Nasal cavity respiratory epithelium epithelial cell of viscerocranial mucosa (primary cell): ENCODE measurements at places on chromosomes 2 and 18. TPM values are rescaled to one million over a fixed set of nuclear protein-coding genes. Genes with fewer than 3 reads are reported as not detected.

The DNAJB2 gene
- total RNA-seq: 39.0 and 83.7 TPM in 2 replicates

The SUMO1 gene
- 79.6 and 121 TPM in 2 replicates for total RNA-seq

The CROCC2 gene
- not detected in 2 replicates for total RNA-seq

The ELP2 gene
- total RNA-seq: 92.6 and 99.8 TPM in 2 replicates

The SERPINB11 gene
- total RNA-seq: under 0.01 and 0.93 TPM in 2 replicates

The POTEE gene
- under 0.01 TPM in 1 of 2 replicates, not detected in the other for total RNA-seq

The NLRC4 gene
- total RNA-seq: 0.07 and 0.68 TPM in 2 replicates

The ACMSD gene
- not detected in 2 replicates for total RNA-seq

The ATOH8 gene
- 0.07 TPM in 1 of 2 replicates, not detected in the other for total RNA-seq

The CRYGD gene
- total RNA-seq: not detected in 2 replicates

The LIPG gene
- total RNA-seq: 23.2 and 29.5 TPM in 2 replicates

The RGPD3 gene
- total RNA-seq: 0.34 and 0.43 TPM in 2 replicates

The ADD2 gene
- total RNA-seq: under 0.01 TPM in 1 of 2 replicates, not detected in the other
